LHCN-M2 (cell line): ENCODE measurements at places on chromosomes 13 and 19.

DNA sequence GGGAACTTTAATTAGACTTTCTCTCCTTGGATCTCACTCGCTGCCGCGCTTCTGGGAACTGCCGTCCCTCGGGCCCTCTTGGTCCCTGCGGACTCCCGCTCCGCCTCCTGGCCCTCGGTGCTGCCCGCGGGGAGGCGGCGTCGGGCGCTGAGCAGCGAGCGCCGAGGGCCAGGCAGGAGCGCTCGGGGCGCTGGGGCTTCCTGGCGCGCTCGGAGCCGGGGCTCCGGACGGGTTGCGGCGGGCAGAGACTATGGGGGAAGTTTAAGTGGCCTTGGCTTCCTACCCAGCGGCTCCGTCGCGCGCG lies 704 bp downstream of the CHST8 start:
- DNase-seq: no peak

GRCh38 chr19:33799476-33799875 lies 2.8 kb downstream of the KCTD15 start:
- no peak for DNase-seq

GRCh38 chr19:54287456-54287855 lies 6.5 kb upstream of the LILRB2 start:
- DNase-seq: peak; percentile 63

DNA sequence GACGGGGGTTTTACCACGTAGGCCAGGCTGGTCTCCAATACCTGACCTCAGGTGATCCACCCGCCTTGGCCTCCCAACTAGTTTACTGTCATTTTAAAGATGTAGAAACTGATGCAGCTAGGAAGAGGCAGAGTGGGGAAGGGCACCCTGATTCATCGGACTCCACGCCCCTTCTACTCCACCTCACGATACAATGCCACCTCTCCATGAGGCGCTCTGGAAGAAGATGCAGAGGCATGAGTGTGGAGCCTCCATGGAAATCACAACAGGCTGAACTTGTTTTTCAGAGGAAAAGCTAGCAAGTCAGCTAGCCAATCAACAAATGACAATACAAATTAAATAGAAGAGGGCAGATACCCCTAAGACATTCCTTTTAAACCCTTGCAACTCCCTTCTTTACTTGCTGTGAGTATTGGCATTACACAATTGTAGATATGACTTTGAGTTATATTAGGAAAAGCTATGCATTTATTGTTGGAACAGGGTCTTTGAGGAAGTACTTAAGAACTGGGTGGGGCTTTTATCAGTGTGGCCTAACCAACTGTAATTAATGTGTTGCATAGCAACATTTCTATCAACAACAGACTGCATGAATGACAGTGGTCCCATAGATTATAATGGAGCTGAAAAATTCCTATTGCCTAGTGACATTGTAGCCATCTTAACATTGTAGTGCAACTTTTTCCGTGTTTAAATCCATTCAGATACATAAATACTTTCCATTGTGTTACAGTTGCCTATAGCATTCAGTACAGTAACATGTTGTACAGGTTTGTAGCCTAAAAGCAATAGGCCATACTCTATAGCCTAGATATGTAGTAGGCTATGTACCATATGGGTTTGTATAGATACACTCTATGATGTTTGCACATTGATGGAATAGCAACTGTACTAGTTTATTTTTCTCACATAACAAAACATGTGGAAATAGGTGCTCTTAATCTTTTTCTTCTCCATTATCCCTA lies 17.6 kb downstream of the WDFY2 start:
- DNase-seq: no peak

GRCh38 chr13:25462301-25463125 lies 90.7 kb downstream of the ATP8A2 start:
- no peak for DNase-seq

GRCh38 chr19:3358689-3359014 lies 7.7 kb upstream of the NFIC start:
- no peak for DNase-seq

- no peak for DNase-seq
Measured at GRCh38 chr19:37981785-37982475, 74.9 kb downstream of the SIPA1L3 start.

GRCh38 chr13:30866677-30867076 lies 39.4 kb upstream of the MEDAG start:
- peak; percentile 77 for DNase-seq

DNA sequence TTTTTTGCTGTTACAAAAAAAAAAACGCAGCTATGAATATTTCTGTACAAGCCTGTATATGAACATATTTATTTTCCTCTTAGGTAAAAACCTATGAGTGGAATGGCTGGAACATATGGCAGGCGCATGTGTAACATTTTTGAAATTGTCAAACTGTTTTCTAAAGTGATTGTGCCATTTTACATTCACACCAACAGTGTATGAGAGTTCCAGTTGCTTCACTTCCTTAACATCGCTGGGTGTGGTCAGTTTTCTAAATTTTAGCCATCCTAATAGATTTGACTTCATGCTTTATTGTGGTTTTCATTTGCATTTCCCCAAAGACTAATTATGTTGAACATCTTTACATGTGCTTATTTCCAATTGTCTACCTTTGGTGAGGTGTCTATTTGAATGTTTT lies 306.8 kb downstream of the KCNRG start:
- DNase-seq: no peak

GRCh38 chr13:24512197-24512907 lies at the start of gene PARP4:
TSS of gene PARP4 (minus strand) at chr13:24512778. CDS start at chr13:24503776, 9,002 bp downstream.
- DNase-seq: peak; percentile 83

DNA sequence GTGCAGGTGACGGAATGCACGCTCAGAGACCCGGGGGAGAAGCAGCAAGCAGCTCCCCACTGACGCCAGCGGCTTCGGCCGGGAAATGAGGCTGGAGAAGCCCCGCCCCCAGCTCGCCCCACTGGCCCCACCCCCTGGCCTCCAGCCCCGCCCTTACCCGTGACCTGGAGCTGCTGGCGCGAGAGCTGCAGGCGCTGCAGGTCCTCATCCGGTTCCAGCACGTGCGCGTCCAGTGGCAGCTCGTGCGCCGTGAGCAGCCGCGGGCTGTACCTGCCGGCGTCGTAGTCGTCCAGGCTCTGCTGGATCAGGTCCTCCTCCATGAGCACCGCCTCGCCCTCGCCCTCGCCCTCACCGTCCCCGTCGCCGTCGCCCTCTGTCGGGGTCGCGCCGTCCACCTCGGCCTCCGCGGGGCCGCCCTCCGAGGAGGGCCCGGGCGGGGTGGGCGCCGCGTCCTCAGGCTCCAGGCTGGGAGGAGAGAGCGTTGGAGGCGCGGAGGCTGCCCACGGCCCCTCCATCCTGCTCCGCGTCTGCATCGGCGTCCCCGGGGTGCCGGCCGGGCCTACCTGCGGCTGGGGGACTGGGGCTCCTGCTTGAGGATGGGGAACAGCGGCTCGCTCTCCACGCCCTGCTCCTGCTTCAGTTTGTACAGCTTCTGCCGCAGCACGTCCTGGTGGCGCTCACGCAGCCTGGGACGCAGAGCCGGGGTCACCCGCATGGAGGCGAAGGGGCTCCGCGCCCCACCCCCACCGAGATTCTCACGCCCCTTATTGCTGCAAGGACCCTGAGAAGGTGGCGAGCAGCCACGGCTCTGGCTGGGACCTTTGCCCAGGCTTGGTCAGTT lies 6.4 kb upstream of the TBXA2R start:
- no peak for DNase-seq

GRCh38 chr13:113947311-113948033 lies 26.4 kb downstream of the C13orf46 start:
- no peak for DNase-seq

DNA sequence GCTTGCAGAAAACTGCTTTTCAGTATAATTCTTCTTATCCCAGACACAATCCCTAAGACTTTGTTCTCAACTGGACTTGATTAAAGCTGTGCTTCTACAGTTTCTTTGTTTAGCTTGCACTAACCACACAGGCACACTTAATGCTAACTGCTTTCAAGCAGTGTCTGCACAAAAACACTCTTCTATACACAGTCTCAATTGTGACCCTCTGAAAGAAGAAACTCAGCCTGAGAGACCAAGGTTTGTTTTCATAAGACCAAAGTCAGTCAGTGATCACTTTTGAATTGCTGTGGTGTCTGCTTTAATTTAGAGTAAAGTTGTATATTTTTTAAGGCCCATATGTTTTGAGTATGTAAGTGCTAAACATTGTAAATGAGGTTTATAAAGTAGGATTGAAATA lies 431.2 kb downstream of the KCTD12 start:
- DNase-seq: no peak

DNA sequence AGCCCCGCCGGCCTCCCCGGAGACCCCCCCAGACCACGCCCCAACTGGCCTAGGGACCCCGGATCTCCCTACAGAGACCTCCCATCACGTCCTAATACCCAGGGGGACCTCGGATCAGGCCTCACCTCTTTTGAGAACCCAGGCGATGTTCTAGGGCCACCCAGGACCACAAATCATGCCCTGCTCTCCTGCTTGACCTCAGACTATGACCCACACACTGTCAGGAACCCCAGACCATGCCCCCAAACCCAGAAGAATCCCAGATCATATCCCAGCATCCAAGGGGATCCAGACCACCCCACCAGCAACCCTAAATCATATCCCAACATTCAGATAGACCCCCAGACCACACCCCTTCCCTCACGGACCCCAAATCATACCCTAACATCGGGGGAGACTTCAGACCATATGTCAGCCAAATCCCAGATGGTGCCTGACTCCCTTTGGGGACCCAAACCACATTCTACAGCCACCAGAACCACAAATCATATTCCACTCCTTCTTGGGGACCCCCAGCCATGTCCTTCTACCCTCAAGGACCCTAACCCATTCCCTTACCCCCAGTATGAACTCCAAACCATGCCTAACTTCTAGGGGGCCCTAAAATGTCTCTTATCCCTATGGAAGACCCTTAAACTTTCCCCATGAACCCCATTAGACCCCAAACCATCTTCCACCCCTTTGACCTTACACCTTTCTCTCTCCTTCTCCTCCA lies 611 bp upstream of the LRFN1 start:
- no peak for DNase-seq

DNA sequence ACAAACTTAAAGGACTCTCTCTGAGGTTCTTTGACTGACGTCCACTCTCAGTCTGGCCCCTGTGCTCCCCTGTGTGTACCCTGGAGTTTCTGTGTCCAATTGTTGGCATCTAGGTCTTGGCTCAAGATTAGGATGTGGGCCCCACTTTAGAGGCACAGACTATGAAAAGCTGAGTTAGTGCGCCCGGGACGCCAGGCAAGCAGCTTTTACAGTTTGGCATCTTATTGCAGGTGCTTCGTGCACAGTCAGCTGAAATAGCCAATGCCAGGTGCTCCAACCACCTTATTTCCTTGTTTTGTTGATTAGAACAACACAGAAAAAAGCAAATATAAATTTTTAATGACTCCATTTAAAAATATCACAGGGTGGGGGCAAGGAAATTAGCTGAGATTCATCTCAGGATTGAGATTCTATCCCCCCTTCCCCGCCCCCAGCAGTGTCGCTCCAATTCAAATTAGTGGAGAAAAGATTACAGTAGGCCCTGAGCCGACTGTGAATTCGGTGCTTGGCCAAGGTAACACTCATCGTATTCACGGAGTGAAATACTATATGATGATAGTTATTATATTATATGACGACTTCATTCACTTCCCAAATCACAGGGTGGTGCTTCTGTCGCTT lies 4.3 kb downstream of the SOX1 start:
- no peak for DNase-seq

DNA sequence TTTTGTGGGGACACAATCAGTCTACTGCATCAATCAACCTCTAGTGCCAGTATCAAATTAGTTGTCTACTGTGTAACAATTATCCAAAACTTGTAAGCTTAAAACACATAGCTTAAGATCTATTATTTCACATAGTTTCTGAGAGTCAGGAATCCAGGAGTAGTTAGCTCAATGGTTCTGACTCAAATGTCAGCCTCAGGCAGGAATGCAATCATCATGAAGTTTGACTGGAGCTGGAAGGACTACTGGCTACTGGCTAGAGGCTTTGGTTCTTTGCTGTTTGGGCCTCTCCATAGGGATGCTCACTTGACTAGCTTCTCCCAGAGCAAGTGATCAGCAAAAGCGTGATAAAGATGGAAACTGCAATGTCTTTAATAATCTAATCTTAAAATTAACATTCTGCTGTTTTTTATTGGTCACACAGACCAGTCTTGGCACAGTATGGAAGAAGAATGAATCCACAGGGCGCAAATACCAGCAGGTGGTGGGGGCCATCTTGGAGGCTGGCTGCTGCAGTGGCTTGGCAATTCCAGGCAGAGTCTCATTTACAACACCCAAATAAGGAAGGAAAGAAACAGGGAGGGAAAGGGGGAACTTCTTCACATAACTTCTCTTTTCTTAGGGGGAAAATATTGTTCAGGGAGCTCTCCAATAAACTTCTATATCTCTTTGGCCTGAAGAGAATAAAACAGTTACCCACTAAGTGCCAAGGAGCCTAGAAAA lies 15.7 kb downstream of the CAB39L start:
- DNase-seq: no peak

GRCh38 chr19:35346193-35347052 lies 1.3 kb upstream of the FFAR1 start:
- no peak for DNase-seq

DNA sequence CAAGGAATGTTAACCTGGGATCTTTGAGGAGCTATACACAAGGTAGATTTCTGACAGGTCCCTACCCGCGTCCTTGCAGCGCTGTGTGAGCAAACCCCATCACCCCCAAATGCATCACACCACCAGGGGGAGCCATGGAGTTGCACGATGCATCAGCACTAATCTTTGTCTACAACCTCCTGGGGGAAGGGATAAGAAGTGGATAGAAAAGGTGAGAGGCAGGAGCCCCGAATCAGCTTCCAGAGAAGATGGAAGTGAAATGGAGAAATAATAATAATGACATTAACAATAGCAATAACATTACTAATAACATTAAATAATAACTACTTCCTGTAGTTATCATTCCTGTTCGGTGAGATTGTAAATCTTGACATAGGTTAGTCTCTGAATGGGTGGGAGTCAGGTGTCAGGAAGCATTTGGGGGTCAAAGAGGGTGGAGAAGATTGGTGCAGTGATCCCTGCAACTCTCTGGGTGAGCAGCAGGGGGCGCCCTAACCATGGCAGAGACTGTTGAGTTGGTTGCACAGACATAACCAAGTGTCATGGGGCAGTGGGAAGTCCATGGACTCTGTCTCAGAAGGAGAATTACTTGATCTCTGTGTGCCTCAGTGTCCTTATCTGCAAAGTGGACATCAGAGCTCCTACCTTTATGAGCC lies 16.5 kb downstream of the SIGLEC7 start:
- peak; percentile 24 for DNase-seq

DNA sequence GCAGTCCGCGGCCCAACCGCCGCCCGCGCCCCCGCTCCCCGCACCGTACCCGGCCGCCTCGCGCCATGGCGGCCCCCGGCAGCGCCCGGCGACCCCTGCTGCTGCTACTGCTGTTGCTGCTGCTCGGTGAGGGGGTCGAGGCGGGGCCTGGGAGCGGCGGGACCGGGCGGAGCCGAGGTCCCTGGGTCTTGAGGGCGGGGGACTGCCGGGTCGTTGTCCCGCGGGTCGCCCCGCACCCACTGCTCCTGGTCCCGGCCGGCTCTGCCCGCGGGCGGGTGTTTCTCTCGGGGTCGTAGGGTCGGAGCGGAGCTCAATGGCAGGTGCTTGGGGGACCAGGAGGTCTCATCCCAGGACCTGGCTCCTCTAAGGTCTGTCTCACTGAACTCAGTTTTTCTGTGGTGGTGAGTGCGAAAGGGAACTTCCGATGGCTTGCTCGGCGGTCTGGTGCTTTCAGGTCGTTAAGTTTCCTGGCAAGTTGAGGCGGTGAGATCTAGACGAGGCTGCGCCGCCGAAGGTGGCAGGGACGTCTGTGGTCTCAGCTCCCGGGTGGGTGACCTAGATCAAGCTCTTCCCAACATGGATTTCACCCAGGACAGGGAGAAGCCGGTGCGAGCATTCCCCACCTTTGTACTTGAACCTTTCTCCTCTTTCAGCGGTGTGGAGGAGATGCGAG lies 467 bp downstream of the LAMP1 start:
- no peak for DNase-seq

GRCh38 chr13:29108068-29108786 lies 288.1 kb downstream of the MTUS2 start:
- DNase-seq: no peak
